ENCODE measurements at places on chromosomes 6 and 20.

DNA sequence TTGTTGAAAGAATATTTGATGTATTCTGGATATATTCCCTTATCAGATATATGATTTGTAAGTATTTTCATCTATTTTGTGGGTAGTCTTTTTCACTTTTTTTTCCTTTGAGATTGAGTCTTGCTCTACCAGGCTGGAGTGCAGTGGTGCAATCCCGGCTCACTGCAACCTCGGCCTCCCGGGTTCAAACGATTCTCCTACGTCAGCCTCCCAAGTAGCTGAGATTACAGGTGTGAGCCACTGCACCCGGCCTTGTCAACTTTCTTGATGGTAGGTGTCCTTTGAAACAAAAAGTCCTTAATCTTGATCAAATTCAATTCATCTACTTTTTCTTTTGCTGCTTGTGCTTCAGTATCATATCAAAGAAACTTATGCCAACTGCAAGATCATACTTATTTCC, 297.2 kb upstream of the NRSN1 start:
- DNase-seq = no peak

DNA sequence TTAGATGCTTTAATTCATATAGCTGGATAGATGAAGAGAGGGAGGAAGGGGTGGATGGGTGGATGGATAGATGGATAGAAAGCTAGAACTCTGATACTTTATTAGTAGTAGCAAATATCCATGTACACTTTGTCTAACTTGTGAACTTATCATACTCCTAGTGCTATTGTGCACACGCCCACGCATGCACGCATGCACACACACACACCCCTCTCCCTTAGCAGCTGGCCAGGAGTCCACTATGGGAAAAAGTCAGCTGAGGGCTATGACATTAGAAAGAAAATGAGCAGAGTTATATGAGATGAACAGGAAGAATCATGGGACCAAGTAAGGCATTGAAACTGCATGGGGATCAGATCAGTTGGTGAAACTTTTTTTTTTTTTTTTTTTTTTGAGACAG, 28.6 kb downstream of the TAB2 start:
- DNase-seq = no peak

GRCh38 chr20:2751878-2752566, 48.4 kb downstream of the CPXM1 start:
- DNase-seq = no peak

- DNase-seq = no peak
Observed at GRCh38 chr6:104936766-104937535, 20.0 kb upstream of the LIN28B start.

- no peak for DNase-seq
Observed at GRCh38 chr6:79170959-79171358, 63.5 kb downstream of the HMGN3 start.

DNA sequence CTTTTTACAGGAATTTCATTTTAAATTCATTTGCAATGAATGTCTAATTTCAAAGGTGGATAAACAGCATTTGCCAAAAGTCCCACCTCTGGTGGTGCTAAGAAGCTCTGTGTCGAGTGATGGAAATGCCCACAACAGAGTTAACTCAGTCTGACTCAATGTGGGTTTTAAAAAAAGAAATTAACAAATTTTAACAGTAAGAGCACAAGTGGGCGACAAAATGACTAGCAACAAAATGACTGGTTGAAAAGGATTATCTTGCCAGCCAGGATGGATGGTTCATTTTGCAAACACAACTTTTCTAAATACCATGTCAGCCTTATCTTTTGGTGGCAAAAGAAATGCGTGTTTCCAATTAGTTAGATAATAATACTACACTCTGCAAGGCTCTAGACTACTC, 14.3 kb upstream of the TAGAP start:
- no peak for DNase-seq

DNA sequence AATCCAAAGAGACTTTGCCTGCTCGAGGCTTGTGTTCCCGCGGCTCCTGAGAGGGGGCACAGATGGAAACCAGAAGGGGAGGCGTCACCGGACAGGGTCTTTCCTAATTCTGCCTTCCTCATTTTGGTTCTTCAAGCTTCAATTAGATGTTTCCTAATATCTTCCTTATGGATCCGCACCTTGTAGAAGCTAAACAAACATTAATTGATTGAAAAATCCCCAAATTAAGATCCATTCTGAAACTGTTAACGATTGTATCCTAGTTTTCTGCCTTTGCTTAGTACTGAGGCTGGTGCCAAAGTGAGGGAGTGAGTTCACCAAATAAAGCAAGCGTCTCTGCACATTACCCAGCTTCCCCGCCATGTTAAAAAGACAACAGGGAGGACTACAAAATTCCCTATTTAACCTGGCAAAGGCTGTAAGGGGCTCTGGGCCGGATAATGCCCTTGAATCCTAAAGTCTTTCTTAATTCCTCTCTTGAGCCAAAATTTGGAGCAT, 123.2 kb downstream of the GPX5 start:
- peak; percentile 27 for DNase-seq

GRCh38 chr6:163825033-163825432, 410.5 kb downstream of the QKI start:
- DNase-seq = no peak

- no peak for DNase-seq
Observed at GRCh38 chr6:22827760-22828159, 258.4 kb downstream of the HDGFL1 start.

Data from SK-N-SH (cell line).